Stimulated activated naive CD4-positive, alpha-beta T cell treated with Interleukin-2 at 50 U/mL for 16 hours (primary cell): ENCODE measurements at places on chromosomes 3 and 15.

DNA sequence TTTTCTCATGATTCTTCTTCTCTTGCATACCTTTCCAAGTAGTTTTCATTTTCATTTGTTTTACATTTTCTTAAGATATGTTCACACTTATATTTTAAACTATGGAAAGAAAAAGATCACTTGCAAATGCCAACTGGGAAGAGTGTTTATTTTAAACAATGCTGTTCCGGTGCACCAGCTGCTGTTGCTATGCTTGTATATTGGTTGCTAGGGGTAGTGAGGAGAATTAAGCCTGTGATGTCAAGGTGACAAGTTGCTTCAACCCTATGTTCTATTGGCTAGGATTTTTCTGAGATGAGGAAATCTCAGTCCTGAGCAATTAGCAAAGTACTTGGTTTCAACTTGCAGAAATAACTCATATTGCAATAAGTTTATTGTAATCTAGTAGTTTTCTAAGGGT is 500.1 kb downstream of the MFSD1 start:
- no peak for DNase-seq

DNA sequence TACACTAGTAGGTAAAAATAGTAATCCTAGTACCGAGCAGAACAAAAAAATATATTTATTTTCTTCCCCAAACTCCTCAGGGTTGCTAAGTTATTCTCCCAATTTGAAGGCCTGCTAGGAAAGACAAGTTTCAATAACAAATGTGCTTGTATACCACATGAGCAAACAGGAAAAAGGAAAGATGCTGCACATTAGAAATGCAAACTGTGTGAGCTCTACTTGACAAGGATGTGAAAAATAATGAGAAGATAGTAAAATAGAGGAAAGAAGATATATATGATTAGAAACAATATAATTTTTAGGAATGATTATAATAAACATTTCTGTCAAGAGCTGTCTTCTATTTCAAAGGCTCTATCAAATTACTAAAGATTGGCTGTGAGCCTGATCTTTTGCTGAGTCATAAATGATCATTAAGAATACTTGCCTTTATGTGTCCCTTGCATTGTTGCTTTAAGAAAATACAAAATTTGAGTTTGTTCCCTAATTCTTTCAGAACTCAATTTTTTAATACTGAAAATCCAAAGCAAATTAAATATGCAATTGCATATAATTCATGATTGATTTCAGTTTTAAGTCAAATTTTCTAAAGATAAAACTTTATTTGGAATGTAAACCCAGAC is 174.2 kb downstream of the NEK10 start:
- DNase-seq, result no peak

GRCh38 chr3:8152821-8153418 is 348.7 kb upstream of the LMCD1 start:
- DNase-seq, result no peak

GRCh38 chr3:171789759-171790505 is 20.4 kb downstream of the PLD1 start:
- no peak for DNase-seq

DNA sequence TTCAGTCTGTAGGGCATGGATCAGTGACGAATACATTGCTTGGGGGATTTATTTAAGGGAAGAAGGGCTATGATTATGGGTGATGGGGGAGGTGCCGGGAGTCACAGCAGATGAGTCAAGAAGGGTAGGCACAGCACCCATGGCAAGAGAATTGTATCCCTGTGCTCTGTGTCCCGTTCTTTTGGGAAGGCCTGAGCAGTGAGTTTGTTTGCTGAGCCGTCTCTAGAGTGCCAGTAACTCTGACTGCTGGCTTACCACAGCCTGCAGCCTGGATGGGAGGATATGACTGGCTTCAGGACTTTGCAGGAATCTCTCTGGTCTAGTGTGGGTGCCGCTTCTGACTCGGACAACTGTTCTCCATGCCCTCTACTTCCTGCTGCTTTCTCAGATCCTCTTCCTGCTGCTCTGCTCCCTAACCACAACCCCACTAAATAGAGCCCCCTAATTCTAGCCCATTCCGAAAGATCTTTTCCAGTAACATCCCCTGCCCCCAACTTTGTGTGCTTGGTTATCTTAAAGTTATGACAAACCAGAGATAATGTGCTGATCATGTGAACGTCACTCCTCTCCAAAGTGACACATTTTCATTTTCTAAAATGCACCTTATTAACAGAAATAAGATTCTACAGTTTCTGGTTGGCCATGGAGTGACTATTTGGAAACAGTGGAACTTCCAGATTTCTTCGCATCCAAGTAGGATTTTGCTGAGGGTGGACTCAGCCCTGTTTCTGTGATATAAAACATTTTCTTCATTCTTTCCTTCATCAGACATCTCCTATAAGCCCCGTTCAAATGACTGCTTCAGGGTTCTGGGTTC is 239.0 kb downstream of the SLCO3A1 start:
- no peak for DNase-seq

DNA sequence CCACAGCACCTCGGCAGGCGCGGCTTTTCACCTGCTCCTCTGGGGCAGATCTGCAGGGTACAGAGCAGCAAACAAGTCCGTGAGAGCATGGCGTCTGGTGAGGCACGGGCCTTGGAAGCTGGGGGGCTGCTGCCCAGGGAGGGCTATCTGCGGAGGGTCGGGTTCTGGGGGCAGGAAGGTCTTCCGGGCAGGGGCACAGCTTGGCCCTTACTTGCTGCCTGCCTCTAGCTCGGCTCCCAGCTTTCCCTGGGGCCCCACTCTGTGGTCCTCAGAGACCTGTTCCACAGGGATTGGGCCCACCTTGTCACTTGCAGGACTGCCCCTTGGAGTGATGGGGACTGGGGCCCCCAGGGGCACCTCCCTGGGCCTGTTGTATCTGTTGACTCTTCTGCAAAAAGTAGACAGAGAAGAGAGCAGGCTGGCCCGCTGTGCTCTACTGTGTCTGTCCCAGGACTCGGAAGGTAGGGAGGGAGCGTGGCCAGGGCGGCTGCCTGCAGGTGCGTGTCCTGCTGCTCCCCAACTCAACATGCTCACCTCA is 84.1 kb downstream of the TBC1D2B start:
- no peak for DNase-seq

DNA sequence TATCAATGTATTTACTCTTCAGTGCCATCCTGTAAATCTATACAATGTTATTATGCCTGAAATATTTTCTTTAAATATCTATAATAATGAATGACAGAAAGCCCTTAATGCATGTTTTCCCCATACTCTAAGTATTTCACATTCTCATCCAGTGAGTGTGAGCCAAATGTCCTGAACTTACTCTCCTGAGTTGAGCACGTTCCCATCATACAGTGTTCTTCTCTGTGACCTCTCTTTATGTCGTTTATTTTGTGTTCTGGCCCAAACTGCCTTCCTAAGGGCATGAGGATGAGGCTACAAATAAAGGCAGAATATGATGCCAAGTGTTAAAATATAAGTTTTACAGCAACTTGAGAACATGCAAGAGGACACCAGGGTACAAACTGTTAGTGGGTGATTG is 3.3 kb downstream of the OSBPL10 start:
- no peak for DNase-seq

- no peak for DNase-seq
Measured at GRCh38 chr15:92538115-92538514, 117.5 kb downstream of the FAM174B start.

DNA sequence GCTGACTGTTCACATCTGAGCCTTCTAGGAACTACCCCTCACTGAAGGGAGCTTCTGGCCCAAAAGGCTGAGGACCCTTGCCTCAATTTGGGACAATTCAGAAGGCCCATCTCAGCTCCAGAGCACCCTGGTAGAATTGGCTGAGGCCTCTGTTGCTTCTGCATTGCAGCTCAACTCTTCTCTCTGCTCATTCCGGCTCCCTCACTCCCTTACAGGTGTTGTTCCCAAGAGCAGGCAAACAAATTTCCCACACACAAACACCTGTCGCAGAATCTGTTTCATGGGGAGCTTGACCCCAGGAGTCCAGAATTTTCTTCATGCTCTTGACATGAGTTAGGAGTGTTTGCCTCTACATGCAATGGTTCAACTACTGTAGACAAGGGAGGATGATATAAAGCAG is 78.7 kb downstream of the CRYGS start:
- DNase-seq, result no peak

- DNase-seq, result no peak
Measured at GRCh38 chr15:32659340-32660155, 18.0 kb downstream of the SCG5 start.

GRCh38 chr3:171790574-171790897 is 19.7 kb downstream of the PLD1 start:
- no peak for DNase-seq

DNA sequence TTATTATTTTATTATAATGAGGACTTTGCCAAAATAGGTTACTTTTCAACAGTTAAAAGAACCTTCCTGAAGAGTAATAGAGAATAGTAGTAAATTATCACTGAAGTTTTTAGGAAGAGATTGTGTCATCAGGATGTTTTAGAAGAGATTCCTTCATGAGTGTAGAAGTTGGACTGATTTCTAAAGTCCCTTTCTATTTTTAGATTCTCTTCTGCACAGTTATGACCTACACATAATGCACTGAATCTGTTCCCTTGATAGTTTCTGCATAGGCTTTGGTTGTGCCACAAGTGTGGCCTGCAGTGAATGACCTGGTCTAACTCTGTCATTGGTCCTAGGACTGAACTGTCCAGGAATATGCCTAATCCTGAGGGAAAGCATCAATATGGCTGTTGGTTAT is 23.9 kb downstream of the SLC35A5 start:
- DNase-seq, result no peak

DNA sequence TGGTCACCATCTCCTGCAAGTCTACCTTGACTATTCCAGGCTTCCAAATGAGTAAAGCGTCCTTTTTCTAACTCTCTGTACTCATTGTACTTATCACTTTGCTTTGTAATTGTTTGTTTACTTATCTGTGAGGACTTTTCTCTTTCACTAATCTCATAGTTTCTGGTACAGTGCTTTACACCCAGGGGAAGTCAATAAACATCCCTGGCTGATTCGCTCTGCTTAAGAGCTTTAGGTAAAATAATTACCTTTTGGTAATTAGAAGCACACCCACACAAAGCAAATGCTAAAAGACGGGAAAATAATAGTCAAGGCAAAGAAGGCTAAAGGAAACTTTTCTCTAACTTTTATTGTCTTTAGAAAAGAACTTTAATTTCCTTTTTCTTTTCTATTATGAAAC is 466.9 kb upstream of the ROBO1 start:
- no peak for DNase-seq

GRCh38 chr3:176523114-176523513 is 674.2 kb downstream of the TBL1XR1 start:
- no peak for DNase-seq

- DNase-seq, result no peak
Measured at GRCh38 chr15:62781081-62781497, 261.5 kb upstream of the TPM1 start.

DNA sequence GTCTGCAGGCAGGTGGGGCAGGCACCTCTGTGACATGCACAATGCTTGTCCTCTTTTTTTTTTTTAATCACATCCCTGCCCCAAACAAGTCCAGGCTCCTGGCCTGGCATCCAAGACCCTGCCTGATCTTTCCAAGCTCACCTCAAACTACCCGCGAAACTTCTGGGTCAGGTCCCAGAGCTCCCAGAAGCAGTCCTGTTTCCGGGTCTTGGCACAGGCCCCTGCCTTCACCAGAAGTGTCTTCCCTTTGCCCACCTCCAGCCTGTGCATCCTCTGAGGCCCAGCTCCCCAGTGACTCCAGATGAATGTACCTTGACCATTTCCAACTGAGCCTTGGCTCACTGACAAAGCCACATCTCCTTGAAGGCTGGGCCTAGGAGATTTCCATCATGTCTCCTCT is 23.0 kb downstream of the PLA2G4E start:
- DNase-seq, result no peak

- no peak for DNase-seq
Measured at GRCh38 chr3:4376499-4376898, 73.3 kb downstream of the SETMAR start.

GRCh38 chr15:88302373-88302772 is 45.8 kb upstream of the NTRK3 start:
- DNase-seq, result no peak

DNA sequence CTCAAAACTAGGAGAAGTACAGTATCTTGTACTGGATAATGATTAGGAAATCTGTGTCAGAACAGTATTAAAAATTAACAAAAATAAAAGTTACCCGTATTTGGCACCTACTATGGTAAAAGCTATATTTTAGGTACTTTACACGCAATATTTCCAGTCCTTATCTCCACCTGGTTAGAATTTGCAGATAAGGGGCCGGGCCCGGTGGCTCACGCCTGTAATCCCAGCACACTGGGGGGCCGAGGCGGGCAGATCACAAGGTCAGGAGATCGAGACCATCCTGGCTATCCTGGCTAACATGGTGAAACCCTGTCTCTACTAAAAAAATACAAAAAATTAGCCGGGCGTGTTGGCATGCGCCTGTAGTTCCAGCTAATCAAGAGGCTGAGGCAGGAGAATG is 28.4 kb downstream of the MKRN2OS start:
- DNase-seq, result no peak

DNA sequence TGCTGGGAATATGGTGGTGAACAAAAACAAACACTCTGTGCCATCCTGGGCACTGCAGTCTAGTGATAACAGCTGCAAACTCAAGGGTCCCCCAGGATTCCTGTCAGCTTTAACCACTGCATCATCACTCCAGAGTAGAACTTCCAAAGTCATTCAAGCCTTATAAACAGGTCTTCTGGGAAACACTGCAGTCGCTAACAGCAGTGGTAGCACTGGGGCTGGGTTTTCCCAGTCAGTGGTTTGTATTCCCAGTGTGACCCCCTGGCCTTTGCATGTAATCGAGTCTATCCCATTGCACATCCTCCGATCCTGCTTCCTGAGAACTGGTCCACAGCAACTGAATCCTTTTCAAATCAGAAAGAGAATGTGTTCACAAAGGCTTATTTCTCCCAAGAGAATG is 623.5 kb downstream of the EDEM1 start:
- DNase-seq, result no peak

DNA sequence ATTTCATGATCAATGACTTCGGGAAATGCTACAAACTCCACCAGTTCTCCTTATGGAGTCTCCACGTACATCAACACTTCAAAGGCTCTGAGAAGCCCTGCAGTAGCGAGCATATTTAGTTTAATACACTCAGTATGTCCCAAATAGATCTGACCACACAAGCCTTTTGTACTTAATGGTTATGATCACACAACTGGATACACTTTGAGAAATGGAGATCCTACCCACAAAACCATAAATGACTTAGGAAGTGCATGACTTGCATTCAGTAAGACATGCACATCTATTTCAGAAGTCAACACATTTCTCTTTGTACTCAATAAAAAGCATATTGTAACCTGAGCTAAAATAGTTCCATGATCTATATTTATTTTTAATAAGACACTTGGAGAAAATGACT is 103.6 kb upstream of the SPATA12 start:
- DNase-seq, result no peak

DNA sequence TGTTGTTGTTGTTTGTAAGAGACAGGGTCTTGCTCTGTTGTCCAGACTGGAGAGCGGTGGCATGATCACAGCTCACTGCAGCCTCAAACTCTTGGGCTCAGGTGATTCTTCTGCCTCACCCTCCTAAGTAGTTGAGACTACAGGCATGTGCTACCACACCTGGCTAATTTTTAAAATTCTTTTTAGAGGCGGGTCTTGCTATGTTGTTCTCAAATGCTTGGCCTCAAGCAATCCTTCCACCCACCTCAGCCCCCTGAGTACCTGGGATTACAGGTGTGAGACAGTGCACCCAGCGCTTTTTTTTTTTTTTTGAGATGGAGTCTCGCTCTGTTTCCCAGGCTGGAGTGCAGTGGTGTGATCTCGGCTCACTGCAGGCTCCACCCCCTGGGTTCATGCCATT is 46.7 kb downstream of the TMOD3 start:
- DNase-seq, result no peak

GRCh38 chr3:195914648-195915473 is 6.5 kb upstream of the TNK2 start:
- DNase-seq, result no peak
